NCI-H460 (cell line): ENCODE measurements at places on chromosomes 1 and 21.

DNA sequence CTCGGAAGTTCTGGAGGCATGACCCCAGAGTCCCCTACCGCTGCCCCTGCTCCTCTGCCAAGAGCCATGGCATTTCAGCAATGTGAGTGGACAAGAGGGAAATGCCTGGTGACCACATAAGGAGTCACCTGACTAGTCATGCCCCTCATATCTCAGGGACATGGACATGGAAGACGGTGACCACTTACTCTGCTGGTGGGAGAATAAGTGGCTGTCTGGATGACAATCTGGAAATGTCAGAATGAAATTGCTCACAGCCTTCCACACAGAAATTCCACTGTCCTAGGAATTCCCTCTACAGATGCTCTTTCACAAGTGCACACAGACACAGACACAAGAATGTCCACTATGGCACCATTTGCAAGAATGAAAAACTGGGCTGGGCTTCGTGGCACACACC, 24.3 kb upstream of the PLEKHG5 start:
- no peak for DNase-seq

DNA sequence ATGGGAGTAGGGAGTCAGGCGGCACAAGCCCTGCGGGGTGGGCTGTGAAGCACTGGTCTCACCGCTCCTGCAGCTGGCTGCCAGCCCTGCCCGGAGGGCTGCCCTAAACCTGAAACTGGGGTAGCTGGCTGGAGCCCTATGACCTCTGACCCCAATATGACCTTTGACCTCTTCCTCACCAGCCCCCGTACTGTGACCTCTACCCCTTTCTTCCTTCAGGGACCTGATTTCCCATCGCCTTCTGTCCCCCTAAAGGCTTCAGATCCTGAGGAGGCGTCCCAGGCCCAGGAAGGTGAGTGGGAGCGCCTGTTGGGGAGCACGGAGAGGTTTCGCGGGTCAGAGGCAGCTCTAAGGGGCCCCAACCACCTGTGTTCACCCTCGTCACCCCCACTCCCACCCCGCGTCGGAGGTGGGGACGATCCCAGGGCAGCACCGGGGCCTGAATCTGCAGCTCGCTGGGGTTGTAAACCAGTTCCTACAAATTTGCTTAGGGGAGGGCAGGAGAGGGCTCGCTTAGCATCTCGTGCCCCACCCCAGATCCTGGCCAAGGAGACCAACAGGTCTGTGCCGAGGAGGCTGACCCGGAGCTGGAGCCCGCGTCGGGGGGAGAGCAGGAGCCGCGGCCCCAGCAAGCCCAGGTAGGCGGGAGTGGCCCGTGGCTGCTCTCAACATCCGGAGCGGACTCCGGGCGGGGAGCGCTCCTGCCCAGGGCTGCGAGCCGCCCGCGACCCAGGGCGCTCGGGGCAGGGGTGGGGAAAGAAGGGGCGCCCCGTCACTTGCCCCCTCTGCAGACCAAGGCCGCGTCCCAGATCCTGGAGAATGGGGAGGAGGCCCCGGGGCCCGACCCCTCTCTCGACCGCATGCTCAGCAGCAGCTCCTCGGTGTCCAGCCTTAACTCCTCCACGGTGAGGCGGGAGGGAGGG, 7.3 kb downstream of the SYTL1 start:
- no peak for DNase-seq

DNA sequence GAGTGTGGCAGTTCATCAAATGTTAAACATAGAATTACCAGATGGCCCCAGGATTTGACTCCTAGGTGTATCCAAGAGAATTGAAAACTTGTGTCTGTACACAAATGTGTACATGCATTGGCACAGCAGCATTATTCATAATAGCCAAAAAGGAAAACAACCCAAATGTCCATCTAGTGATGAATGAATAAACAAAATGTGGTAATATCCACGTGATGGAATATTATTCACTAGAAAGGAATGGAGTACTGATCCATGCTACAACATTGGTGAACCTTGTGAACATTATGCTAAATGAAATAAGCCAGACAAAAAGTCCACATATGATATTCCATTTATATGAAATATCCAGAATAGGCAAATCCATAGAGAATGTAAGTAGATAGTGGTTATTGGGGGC, 77.7 kb downstream of the RAVER2 start:
- no peak for DNase-seq

GRCh38 chr1:1911350-1912041, 3.6 kb upstream of the CALML6 start:
- DNase-seq: no peak

- no peak for DNase-seq
Measured at GRCh38 chr1:94422115-94422820, 4.1 kb downstream of the ABCD3 start.
